Stimulated activated memory B cell treated with anti-CD40 and anti-IgM and Interleukin-4, amounts not matched to agents 10 μg/mL and 1 μg/mL and 100 μg/mL, for 72 hours (primary cell): ENCODE measurements at places on chromosomes 6 and 20.

- no peak for ATAC-seq
These were observed 28.4 kb downstream of the BRPF3 start for GRCh38 chr6:36224918-36225461.

DNA sequence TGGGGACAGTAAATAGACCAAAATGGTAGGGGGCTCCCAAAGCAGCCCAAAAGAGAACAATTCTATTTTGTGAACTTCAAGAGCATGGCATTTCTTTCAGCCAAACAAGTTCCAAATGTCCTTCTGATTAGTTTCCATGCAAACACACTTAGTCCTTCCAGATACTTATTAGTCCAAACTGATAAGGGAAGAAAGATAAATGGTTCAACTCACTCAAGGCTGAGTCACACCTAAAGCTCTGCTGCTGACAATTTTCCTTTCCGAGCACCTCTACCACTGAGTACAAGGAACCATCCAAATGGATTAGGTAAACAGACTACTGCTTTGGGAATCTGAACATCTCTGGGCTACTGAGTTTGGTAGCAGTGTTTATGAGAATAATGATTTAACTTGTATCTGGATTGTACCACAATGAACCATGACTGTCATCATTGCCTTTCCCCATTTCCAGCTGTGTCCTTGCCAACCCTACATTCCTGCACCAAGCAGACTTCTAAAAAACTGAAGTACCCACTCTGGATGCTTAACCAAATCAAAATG is 71.2 kb downstream of the TNFRSF21 start:
- no peak for ATAC-seq

DNA sequence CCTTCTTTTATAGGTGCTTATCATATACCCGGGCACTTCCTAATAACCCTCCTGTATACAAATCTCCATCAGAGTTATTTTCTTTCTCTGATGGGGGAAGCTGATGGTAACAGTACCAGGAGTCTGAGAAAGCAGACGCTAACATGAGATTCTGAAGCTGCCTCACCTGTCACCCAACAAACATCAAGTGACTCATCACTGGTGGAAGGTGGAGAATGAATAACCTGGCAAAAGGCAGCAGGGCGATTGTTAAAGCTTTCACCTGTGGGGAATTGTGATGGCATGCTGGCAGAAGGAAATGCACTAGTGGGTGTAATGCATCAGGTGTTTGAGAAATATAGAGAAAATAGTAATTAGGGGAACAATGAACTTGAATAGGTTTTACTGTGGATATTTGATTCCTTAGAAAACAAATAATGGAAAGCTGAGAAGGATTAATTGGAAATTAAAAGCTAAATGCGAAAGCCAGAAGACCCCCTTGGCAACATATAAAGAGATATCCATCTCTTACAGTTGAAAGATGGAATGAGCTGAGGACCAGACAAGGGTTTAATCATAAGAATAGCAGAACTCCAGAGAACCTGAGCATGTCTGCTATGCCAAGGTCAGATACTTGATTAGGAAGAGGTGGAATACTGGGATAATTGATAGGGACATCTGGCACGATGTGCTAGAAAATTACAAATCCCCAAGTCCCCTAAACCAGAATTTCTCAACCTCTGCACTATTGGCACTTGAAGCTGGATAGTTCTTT is 517.1 kb downstream of the PKHD1 start:
- ATAC-seq, result no peak

DNA sequence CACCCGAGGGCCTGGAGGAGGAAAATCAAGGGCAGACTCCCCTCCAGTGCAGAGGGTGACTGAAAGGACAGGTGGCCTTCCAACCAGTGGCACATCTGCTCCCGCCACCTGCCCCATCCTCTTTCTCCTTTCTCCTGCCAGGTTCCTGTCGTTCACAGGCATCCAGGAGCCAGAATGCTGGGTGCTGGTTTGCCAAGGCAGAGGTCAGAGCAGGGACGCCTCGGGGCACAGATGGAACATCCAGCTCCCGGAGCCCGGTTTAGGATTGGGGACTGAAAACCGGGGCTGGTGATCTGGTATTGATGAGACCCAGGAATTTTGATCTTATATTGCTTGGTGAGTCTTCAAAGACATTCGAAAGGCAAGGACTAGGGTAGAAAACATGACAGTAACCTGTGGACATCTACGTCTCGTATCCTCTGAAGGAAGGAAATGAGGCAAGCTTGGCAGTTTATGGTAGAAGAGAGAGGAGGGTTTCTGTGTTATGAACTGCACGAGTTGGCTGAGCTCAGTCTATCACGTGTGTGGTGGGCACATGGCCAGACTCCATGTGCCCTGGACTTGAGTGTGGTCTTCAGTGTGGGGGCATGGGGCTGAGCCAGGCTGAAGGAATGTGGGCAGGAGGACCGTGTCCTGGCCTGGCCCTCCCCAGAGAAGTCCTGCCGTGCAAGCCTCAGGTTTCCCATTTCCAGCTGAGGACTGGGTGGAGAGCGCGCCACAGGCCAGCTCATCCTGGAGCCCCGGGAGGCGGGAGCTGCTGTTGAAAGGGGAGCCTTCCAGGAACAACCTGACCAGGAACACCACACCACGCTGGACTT is 74.2 kb downstream of the IRF4 start:
- ATAC-seq, result no peak

DNA sequence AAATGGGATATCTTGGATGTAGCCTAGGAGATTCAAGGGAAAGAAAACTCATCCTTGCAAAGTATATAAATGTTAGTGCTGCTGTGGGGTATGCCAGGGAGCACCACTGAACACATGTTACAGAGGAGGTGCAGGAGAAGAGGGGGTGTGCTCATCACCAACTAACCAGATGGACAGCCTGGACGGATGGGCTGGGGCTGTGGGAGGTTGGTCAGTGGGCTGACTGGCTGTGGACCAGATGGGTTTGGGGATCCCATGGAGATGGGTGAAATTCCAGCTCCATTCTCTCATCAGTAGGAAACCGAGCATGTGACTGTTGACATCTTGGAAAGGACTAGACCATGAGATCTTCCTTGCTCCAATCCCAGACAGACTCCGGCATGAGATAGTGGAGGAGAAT is 201.0 kb downstream of the LRFN2 start:
- no peak for ATAC-seq

- no peak for ATAC-seq
These were observed 64.3 kb downstream of the MKKS start for GRCh38 chr20:10369723-10370090.

DNA sequence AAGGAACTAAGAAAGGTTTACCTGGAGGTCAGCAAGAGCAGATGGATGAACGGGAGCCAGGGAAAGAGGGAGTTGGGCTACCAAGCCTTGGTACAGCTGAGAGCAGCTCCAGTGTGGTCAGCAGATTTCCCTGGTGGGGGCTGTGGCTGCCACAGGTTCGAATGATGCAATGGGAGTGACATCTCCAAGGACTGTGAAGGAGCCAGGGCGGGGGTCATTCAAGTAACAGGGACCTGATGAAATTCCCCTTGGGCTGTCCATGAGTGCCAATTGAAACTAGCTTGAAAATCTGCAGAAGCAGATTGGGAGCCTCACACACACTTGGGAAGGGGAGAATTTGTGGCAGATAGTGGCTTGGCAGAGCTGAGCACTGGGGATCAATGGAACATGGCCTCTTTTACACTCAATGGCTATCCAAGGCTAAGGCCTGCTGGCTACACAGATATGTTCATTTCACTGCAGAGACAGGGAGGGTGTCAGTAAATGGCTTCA is 247.0 kb upstream of the ECI2 start:
- ATAC-seq, result no peak

- ATAC-seq, result no peak
These were observed 548.2 kb downstream of the QKI start for GRCh38 chr6:163962627-163963117.

DNA sequence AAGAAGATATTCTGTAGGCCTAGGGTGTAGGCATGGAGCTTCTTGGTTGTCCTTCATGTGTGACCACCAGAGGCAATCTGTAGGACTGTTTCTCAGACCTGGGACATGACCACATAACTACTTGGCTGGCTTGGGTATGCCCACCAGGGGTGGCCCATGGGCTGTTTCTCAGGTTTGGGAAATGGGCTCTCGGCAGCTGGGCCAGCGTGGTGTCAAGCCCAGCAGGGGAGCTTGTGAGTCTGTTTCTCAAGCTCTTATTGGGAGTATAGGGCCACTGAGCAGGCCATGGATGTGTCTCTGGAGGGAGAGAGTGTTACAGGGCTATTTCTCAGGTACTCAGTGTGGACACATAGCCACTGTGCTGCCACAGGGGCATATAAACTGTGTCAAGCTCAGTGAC is 2.5 kb upstream of the SEMG2 start:
- peak; percentile 24 for ATAC-seq

DNA sequence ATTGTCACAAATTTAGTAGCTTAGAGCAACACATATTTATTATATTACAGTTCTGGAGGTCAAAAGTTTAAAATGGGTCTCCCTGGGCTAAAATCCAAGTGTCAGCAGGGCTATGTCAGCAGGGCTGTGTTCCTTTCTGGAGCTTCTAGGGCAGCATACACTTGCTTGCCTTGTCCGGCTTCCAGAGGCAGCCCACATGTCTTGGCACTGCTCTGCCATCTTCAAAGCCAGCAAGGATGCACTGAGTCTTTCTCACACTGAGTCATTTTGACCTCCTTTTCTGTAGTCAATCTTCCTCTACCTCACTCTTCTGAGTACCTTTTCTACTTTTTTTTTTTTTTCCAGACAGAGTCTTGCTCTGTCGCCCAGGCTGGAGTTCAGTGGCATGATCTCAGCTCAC is 39.0 kb downstream of the ADGRF4 start:
- no peak for ATAC-seq

DNA sequence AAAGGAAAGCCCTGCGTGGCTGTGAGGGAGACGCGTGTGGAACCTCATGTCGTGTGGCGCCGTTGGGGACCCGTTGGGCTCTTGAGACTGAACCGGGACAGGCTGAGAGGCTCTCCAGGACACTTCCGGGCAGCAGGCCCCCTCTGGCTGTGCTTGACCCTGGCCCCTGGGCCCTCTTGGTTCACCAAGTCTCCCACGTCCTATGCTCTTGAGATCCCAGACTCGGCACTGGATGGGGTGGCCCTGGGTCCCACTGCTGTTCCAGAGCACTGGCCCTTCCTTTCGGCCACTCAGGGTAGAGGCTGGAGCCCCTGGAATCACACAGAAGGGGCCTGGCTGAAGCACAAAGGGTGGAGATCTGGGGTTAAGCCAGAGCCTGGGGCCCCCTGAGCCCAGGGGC is 30.4 kb downstream of the NTSR1 start:
- ATAC-seq, result no peak
